ENCODE measurements at places on chromosomes 12 and 14.
A peak's percentile ranks its signal among the peaks of the same experiment; 100 is the strongest.

DNA sequence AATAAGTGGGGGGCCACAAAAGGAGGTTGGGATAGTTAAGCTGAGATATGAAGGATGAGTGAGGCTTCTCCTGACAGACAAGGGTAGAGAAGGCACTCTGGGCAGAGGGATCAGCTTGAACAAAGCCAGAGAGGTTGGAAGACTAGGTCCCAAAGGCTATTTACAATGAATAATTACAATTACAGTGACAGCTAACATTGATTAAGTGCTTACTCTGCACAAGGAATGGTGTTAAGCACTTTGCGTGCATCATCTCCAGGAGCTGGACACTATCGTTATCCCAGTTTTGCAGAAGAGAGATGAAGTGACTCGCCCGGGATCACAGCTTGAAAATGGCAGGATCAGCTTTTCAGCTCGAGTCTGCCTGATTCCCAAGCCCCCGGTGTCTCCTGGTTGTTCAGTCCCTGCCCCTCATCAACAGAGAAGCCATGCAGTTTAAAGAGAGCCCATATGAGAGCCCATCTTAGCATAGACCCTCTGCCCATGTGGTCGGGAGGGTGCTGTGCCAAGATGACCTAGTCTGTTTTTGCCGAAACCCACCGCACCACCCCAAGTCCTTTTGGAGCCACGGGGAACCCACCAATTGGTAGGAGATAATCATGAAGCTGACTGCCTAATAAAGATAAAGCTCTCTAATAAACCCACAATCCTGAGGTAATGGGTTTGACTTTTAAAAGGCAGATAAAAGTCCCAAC lies 89.9 kb upstream of the HSPB8 start:
- no peak for DNase-seq

GRCh38 chr12:79884401-79885006 lies 50.4 kb downstream of the PPP1R12A start:
- DNase-seq, result no peak

- DNase-seq, result no peak
Observed at GRCh38 chr14:95069018-95069417, 88.3 kb downstream of the DICER1 start.

DNA sequence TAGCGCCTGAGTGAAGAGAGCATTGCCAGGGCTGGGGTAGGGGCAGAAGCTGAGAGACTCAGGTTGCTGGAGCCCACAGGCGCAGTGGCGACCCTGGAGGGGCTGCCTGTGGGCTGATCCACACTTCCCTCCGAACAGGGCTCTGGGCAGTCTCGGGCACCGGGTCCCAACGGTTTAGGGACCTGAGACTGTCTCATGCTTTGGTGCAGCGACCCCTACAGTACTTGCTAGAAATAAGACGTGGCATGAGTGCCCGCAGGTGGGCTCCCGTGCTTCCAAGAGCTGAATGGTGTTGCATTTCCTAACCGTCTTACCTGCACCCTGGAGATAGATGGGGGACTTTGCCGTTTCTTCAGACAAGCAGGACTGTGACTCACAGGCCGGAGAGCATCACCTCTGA lies 57.4 kb downstream of the AACS start:
- no peak for DNase-seq

DNA sequence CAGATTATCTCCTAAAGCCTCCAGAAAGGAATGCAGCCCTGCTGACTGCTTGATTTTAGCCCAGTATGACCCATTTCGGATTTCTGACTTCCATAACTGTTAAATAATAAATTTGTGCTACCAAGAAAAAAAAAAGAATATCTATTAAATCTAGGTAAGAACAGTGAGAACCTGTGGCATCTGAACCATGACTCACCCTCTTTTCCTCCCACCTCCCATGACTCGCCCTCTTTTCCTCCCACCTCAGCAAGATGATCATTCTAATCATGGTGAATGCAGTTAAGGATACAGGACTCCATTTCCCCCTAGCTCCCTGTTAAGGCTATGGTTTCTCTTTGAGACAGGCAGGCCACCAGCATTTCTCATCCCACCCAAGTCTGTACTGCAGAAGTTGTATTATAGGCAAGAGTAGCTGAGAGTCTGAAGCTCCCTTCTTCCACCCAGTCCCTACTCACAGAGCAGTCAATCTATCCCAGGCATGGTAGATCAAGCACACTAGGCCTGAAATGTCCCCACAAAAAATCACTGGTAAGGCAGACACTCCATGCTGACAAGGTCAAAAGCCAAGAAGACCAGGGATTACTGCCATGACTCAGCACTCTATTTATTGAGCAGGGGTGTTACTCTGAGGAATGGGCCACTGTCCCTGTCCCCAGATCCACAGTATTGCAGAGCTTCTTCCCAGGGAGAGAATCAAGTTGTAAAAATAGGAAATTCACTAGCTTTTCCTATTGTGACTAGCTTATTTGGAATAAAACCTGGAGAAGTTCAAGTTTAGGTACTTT lies 188.9 kb downstream of the ADAMTS20 start:
- no peak for DNase-seq

DNA sequence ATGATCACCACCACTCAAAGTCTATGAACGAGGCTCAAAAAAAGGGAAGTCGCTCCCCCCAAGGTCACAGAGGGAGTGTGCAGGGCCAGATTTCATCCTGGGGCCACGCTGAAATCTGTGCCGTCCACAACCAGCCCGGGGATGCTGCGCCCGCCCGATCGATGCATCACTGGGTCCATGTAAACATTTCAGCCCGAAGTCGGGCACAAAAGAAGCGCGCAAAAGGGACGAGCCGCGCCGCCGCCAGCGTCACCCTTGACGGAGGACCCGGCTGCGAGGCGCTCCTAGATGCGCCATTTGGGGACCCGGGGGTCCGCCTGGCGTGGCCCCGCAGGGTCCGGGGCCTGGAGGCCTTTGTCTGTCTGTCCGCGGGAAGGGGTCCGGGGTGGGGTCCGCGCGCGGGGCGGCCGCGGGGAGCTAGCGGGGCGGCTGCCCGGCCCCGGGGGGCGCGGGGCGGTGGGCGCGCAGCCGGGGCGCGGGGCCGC lies 503 bp downstream of the FBXO21 start:
- DNase-seq, result peak; percentile 14

GRCh38 chr12:57522887-57523705 lies 472 bp downstream of the MBD6 start:
- no peak for DNase-seq

DNA sequence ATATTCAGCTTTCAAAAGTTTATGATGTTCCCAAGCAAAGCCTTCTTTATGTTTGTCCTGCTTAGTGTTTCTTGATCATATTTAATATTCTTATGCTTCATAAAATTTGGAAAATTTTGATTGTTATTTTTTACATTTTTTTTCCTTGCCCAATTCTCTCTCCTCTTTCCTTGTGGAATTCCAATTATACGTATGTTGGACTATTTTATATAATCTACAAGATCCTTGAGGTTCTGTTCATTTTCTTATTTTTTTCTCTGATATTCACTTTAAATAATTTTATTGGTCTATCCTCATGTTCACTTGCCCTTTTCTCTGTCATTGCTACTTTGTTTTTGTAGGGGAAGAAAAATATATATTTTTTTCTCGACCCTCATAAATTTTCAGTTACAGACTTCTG lies 167.7 kb downstream of the DYRK2 start:
- no peak for DNase-seq

DNA sequence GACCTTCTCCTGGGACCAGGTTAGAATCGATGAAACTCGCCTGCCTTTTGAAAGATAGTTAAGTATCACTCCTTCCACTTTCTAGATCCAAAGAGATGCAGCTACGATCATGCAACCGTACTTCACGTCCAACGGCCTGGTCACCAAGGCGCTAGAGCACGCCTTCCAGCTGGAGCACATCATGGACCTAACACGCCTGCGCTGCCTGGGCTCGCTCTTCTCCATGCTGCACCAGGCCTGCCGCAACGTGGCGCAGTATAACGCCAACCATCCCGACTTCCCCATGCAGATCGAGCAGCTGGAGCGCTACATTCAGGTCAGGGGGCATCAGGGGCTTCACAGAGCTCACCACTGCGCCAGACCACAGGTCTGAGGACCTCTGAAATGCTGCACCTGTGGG lies 51.4 kb downstream of the DYNC1H1 start:
- DNase-seq, result no peak

GRCh38 chr12:70798016-70798783 lies 122.3 kb downstream of the PTPRR start:
- no peak for DNase-seq

DNA sequence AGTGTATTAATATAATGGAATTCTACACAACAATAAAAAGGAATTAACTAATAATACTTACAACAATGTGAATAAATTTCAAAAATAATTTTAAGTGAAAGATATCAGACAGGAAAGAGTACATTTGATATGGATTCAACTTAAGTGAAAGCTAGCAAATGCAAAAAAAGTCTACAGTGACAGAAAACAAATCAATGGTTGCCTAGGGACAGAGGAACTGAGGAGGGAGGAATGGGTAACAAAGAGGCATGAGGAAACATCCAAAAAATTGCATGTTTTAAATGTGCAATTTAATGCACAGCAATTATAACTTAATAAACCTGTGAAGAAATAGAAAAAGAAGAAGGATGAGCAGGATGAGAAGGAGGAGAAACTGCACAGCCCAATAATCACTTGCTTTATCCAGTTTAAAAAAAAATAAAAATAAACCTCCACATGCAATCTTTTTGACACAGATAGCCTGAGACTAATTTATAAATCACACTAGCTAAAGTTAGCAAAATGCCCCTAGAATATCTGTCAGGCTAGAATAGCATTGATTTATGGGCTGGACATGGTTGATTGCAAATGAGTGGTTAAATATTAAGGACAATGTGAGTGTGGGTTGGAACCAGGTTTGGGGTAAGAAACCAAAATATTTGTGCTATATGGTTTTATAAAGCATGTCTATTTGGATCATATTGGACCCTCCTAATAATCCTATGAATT lies 1089.1 kb downstream of the TRHDE start:
- DNase-seq, result no peak
